Adipocyte (in vitro differentiated cells): ENCODE measurements at places on chromosomes 11 and 22.

DNA sequence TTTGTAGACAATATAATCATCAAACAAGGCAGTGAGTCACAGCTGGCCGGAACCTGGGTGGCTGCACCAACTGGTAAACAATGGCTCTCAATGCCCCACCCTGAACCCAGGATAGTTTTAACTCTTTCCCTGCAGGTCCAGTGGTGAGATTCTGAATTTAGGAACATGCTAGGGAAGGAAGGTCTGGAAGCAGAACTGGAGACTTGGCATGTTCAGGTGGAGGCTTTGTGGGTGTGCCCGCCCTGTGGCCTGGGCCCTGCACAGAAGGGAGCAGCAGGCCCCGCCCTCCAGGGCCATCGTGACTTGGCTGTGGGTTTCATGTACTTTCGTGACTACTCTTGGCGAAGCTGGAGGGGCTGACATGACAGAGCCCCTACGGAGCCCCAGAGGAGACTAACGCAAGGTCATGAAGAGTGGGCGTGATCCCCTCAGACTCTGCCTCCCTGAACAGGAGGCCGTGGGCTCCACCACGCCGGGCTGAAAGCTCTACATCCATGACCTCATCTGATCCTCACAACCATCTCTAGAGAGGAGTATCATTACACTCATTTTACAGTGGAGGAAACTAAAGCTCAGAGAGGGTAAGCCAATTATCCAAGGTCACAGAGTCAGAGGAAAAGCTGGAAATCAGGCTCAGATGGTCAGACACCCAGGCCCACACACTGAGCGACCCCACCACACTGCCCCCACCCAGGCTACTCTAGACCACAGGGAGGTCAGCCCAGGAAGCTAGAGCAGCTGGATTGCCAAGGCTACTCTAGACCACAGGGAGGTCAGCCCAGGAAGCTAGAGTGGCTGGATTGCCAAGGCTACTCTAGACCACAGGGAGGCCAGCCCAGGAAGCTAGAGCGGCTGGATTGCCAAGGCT, 27.3 kb downstream of the MAFF start:
- DNase-seq: peak; percentile 70

GRCh38 chr11:17410606-17411379, 22.3 kb upstream of the KCNJ11 start:
- DNase-seq: no peak

DNA sequence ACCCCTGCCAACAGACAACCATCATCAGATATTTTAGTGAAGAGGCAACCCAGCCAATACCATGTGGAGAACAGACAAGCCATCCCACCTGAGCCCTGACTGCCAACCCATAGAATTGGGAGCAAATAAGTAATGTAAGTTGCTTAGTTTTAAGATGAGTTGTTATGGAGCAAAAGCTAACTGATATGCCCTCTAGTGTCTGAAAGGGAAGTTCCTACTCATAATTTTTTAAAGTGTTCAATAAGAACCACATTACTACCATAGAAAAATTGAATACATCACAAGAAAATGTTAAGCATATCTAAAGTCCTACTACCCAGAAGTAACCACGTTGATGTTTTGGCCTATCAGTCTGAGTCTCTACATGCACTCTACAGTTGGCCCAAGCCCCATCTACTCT, 50.8 kb upstream of the SLC36A4 start:
- peak; percentile 8 for DNase-seq

GRCh38 chr11:118058311-118059245, 18.3 kb upstream of the TMPRSS4 start:
- no peak for DNase-seq

DNA sequence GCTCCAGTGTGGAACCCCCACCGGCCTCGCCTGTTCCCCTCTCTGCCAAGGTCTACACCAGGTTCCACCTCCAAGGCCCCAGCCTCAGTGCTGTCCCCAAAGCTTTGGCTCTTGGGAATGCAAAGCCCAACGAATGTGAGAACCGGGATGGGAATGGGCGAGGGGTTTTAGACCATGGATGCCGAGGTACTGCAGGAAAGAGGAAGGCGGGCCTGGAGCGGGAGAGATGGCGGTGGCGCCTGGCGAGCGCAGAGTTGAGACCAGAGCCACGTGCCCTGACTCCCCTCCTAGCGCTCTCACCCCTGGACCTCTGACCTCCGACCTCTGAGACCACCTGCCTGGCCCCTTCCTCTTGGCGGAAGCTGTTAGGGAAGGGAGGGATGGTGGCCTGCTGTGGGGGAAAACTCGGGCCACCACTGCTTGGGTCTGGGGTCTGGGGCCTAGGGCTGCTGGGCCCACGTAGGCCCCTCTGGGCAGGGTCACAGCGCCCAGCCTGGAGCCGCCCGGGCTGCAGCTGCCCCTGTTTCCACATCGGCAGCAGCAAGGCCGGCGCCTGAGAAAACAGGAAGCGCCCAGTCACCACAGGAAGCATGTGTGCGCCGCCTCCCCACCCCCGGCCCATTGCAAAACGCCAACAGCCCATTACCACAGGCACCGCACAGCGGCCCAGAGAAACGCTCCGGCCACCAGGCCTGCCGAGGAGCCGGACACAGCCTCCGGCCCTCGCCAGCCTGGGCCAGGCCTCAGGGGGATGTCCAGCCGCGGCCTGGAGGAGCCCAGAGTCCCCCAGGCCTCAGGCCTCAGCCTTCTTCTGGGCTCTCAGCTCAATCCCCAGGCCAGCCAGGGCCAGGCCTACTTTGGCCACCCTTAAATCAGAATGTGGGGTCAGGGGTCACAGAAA, 13.8 kb upstream of the SLC39A13 start:
- DNase-seq: no peak

DNA sequence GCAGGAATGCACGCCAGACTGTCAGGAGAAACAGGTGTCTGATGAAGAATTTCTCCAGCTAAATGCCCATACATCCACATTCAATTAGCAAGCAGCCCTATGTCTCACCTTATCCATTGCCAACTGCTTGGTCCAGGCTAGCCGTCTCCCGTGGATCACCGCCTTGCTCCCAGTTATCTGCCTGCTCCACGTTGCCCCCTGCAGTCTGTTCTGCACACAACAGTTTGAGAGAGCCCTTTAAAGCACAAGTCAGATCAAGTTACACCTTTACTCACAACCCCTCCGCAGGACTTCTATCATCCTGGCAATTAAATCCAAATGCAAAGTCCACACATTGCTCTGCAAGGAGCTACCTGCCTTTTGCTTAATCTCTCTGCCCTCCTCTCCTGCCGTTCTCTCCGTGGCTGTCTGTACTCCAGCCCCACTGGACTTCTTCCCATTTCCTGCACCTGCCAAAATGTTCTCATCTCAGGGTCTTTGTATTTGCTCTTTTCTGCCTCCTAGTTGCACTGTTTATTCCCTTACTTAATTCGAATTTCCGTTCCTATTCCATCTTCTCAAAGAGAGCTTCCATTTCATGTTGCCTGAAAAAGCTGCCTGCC, 185.3 kb upstream of the LARGE1 start:
- DNase-seq: peak; percentile 4
